IPS DF 19.7 (cell line): ENCODE measurements at places on chromosomes 6 and 20.

- no peak for DNase-seq
These were observed 75.2 kb upstream of the CD93 start for GRCh38 chr20:23161244-23161891.

- DNase-seq: no peak
These were observed 1.1 kb upstream of the RIN2 start for GRCh38 chr20:19756761-19757486.

- DNase-seq: no peak
These were observed 85.8 kb downstream of the TRMT11 start for GRCh38 chr6:126072172-126072571.

GRCh38 chr20:23152308-23152892, 66.3 kb upstream of the CD93 start:
- DNase-seq: no peak

DNA sequence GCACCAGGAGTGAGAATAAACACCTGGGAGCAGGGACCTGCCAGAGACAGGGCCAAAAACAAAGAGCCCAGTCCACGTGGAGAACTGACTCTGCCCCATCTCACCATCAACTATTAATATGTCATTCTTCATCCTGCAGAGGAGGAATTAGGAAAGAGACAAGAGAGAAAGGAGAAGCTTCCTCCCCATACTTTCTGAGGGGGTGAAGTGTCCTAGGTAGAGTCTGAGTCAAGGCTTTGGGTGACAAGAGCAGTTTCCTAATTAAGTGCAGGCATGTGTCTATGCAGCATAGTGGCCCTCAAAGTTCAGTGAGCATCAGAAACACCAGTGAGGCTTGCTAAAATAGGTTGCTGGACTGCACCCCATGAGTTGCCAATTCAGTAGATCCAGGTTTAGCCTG, 40.7 kb upstream of the BMP2 start:
- no peak for DNase-seq

GRCh38 chr6:85464722-85465150, 14.9 kb downstream of the NT5E start:
- DNase-seq: no peak

GRCh38 chr20:58403272-58403671, 14.2 kb downstream of the VAPB start:
- no peak for DNase-seq

DNA sequence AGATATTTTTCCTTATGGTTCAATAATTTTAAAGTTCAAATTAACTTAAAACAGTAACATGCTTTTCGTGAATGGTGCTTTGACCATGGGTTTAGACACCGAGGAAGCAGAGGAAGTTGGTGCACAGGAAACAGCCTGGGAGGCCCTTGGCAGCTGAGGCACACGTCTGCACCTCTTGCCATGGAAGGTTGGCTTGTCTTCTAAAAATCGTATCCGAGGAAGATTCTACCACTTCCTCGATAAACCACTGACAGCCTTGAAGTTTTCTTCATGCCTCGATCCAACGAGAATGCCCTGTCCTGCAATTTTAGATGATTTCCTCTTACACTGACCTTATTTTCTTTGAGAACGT, 12.2 kb downstream of the DLL1 start:
- no peak for DNase-seq

DNA sequence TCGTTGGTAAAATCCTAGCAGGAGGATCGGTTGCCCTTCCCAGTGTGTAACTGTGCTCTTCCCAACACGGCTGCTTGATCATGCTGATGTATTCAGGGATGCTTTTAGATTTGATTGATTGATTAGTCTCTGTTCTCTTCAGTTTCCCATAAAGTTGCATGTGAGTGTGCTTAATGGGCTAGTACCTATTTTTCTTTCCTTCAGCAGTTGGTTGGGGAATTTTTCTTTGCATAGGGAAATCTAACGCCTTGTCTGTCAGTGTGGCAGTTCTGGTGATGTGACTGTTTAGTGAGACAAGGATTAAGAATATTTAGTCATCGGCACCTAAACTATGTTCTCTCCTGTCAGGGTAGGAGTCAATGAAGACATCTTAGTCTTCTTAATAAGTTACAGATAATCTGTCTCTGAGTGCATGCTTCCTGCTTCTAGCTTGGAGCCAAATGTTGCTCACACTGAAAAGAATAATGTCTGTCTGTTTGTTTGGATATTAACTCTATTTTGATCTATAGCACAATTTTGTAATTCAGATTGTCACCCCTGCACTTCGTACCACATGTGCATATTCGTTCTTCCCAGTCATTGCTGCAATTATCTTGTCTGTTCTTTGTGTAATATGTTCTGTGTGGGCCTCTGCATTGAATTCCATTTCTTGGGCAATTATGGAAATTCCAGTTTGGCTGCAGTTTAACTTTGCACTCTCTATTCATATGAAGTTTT, 169.9 kb downstream of the EDN1 start:
- no peak for DNase-seq
